Kidney capillary endothelial cell (primary cell): ENCODE measurements at places on chromosomes 12 and 14.
A peak's percentile ranks its signal among the peaks of the same experiment; 100 is the strongest.

- DNase-seq = no peak
Observed at GRCh38 chr14:33661101-33661500, 289.8 kb downstream of the EGLN3 start.

DNA sequence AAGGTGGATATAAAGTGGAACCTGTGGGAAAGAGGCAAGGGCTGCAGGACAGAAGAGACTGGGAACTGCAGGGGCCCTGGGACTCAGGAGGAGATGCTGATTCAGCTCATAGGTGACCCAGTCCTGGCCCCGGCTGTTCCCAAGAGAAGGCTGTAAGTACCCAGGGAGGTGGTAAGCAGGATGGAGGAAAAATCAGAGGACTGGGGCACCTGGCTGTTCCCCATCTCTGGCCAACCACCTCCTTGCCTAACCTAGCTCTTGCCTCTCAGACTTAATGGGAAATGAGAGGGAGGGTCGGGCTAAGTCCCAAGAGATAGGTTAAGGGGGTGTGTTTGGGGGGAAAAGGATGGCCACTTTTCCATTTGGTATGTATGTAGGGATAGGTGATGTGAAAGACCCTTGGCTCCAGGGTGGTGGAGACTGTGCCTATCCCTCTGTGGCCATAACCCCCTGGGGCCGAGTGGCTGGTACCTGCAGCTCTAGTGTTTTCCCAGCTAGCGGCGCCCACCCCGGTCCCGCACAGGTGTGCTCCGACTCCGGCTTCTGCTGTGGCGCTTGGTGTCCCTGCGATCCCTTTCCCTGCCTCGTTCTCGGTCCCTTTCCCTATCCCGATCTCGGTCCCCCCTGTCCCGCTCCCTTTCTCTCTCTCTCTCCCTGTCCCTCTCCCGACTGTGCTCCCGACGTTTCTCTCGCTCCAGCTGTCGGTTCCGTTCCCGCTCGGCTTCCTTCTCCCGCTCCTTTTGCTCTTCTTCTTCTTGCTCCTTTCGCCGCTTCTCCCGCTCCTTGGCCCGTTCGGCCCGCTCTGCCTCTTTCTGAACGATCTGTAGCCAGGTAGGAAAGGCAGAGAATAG lies 1.6 kb upstream of the CDH24 start:
- no peak for DNase-seq

DNA sequence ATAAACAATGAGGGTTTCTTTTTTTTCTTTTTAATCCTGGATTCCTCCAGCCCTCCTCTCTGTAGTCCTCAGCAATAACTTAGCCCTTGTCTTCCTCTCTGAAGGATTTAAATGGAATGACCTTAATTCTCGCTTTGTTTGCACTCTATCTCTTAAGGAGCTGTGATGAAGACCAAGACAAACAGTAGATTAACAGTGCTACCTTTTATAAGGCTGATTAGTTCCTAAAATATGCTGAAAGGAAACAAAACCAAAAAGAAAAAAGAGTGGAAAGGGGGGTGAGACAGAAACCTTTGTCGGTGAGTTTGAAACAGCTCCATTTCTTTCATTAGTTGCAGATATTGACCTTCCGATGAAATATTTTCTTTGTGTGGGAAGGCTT lies 38.7 kb upstream of the PTCSC3 start:
- DNase-seq = no peak

- no peak for DNase-seq
Observed at GRCh38 chr14:89793367-89793716, 161.2 kb downstream of the EFCAB11 start.

GRCh38 chr14:65280653-65281052 lies 131.9 kb upstream of the FUT8 start:
- no peak for DNase-seq

- DNase-seq = no peak
Observed at GRCh38 chr12:113987261-113988063, 21.3 kb upstream of the RBM19 start.

GRCh38 chr12:89642959-89643358 lies 65.7 kb downstream of the ATP2B1 start:
- no peak for DNase-seq

DNA sequence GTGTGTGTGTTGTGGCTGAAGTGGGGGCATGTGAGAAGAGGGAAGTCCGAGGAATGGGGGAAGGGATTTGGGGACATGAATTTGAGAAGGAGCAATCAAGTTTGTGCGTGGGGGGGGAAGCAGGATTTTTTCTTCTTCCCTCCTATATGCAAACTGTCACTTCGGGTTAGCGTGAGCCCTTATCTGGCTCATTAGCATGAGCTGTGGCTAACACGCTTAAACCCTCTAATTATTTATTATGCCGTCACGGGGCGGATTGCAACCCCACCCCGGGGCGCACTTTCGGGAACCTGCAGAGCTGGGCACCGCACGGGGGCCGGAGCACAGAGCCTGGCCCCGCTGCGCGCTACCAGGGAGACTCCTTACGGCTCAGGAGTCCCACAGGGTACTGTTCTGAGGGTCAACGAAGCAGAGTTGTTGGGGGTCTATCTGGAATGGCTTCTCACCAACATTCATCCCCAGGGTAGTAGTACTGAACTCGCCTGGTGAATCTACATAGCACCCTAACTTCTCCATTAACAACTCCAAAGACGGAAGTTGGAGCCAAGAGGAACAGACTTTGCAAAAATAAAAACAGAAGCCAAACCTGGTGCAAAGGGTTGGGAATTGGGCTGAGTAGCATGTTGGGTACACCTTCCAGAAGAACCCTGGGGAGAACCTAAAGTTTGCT lies 6.4 kb upstream of the ASCL1 start:
- DNase-seq = no peak

GRCh38 chr14:72451054-72451972 lies 442.6 kb downstream of the DPF3 start:
- peak; percentile 25 for DNase-seq

DNA sequence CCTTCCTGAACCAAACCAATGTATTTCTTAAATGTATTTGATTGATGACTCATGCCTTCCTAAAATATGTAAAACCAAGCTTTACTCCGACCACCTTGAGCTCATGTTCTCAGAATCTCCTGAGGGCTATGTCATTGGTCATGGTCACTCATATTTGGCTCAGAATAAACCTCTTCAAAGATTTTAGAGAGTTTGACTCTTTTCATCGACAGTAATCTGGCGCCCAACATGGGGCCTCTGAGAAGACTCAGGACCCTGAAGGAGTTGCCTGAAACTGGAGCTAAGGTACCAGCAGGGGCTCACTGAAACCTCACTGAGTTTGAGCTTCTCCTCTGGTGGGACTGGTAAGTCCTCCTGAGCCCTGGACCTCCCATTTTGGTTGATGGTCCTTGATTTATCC lies 17.2 kb upstream of the PSMC1 start:
- no peak for DNase-seq

- no peak for DNase-seq
Observed at GRCh38 chr12:66059666-66060065, 70.9 kb downstream of the LLPH start.

- no peak for DNase-seq
Observed at GRCh38 chr12:95788637-95789036, 1.9 kb downstream of the NTN4 start.

DNA sequence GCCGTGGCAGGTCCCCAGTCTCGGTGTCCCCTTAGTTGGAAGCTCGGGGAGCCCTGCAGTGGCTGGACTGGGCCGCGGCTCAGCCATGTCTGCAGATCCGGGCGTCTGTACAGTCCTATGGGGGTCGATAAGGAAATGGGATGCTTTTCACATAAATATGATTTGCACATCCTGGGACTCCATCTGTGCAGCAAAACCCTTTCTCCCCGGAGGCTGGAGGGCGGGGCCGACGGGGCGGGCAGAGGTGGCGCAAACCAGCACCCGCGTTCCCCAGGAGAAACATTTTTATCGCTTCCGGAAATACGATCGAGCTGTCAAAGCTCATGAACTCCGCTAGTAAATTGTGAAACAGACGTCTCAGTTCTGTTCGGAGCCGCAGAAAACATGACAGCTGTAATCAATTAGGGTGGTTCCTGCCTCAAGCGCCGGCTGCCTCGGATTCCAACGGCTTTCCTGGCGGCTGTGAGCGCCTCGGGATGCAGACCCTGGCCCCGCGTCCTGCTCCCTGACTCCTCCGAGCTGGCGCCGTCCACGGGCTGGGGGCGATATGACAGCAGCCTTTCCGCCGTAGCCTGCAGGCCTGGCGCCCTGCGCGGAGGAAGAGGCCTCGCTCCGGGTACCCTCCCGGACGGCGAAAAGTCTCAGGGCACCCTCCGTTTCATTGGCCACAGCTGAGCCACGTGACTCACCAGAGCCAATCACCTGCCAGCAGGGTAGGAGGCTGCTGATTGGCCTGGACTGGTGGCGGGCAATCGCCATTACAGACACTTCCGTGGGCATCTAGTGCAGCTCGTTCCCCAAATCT lies 23.0 kb downstream of the DIO3 start:
- DNase-seq = no peak

GRCh38 chr12:110039085-110039807 lies 9.1 kb downstream of the C12orf76 start:
- DNase-seq = peak; percentile 71

GRCh38 chr14:24253936-24254335 lies 9.0 kb downstream of the TGM1 start:
- DNase-seq = no peak

DNA sequence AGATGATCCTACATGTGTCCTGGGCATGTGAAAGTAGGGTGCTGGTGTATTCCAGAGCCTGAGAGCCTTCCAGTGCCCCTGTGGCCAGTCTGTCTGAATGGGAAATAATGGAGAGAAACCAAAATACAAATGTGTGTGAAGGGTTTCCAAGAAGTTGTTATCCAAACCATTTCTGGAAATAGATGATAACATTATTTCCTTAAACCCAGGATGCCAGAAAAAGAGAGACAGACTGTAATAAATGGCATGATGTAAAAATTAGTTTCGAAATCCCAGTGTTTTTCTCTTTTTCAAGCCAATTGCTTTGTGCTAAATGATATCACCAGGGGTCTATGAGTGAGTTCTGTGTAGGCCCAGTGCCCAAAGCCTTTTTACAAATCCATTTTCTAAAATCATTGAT lies 175.3 kb downstream of the PHLDA1 start:
- DNase-seq = no peak

GRCh38 chr14:68576031-68576430 lies 216.8 kb downstream of the ZFP36L1 start:
- no peak for DNase-seq

GRCh38 chr14:44027397-44027796 lies 479.7 kb downstream of the FSCB start:
- DNase-seq = no peak

DNA sequence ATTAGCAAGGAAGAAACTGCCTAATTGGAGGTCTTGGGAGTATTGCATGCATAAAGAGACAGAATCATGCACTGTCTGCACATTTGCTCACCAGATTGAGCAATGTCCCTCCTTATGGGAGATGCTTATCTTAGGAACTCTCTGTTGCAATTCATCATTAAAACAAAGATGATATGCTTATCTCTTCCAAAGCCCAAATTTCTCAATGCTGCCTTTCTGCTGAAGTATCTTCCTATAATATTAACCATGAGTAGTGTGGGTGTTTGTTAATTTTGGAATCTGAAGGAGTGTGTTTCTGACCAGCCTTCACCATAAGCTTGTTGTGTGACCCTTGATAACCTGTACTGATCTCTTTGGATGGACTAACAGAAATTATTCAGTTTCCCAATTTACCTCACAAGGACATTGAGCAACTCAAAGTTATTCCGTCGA lies 1257.6 kb upstream of the FLRT2 start:
- DNase-seq = no peak

- DNase-seq = no peak
Observed at GRCh38 chr14:36570065-36570464, 12.3 kb downstream of the NKX2-8 start.

DNA sequence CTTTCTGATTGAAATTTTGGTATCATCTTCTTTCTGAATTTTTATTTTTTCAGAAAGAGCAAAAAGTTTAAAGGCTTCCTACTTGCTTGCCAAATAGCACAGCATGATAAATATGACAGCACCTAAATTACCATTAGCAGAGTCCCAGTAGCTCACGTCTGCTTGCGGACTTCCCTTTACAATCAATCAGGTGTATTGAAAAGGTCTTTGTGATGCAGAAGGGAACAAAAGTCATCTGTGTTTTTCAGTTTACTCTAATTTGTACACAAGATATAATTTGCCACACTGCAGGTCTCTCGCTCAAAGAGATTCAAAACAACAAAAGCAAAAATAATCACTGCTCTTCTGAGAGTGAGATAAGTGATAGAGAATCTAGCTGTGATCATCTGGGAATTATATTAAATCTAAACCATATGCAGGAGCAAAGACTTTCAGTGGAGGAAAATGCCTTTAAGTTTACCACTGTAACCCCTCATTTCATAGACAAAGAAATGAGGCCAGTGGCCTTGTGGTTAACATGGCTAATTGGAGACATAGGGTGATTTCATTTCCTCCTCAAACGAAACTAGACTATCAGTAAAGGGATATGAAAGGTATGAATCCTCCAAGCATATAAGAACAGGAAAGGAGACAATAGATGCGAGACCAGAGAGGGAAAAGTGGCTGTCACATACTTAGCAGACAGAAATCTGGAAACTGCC lies 240.8 kb upstream of the TMPO start:
- peak; percentile 38 for DNase-seq

DNA sequence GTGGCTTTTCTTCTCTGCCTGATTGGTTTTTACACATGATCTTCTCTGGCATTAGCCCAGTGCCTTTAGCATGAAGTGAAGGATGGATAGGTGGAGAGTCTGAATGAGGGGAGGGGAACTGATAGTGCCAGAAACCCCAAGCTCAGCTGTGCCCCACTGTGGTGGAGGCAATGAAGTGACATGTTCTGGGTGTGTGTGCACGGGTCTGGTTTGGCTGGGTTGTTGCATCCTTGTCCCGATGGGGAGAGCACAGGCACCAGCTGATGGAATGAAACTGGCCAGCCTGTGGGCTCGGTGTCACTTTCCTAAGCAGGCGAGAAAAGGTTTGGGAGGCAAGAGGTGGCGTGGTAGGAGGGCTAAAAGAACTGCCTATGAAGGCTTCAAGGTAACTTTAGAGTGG lies 65.3 kb downstream of the CACNA1C start:
- no peak for DNase-seq

GRCh38 chr14:74879427-74880182 lies 2.1 kb upstream of the DLST start:
- no peak for DNase-seq

DNA sequence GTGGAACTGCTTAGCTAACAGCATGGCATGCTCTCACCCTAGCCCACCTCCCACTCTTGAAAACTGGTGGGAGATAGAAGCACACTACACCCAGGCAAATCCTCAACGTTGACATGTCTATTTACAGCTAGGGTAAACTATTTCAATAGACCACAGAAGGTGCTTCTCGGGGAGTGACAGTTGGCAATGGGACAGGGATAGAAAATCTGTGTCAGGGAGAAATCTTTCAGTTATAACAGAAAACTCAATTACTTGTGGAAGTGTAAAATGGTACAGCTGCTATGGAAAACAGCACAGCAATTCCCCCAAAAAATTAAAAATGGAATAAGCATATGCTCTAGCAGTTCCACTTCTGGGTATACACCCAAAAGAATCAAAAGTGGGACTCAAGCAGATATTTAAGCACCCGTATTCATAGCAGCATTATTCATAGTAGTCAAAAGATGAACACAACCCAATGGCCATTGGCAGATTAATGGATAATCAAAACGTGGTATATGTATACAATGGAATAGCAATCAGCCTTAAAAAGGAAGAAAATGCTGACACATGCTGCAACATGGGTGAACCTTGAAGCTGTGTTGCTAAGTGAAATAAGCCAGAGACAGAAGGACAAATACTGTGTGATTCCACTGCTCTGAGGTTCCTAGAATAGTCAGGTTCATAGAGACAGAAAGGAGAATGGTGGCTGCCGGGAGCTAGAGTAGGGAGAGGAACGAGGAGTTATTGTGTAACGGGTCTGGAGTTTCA lies 92.5 kb downstream of the STAB2 start:
- no peak for DNase-seq
